ENCODE measurements at places on chromosomes 1 and 21.

GRCh38 chr1:65011983-65012382 lies 45.6 kb upstream of the JAK1 start:
- DNase-seq, result no peak

- DNase-seq, result no peak
Measured at GRCh38 chr1:65177457-65177856, 29.5 kb downstream of the AK4 start.

DNA sequence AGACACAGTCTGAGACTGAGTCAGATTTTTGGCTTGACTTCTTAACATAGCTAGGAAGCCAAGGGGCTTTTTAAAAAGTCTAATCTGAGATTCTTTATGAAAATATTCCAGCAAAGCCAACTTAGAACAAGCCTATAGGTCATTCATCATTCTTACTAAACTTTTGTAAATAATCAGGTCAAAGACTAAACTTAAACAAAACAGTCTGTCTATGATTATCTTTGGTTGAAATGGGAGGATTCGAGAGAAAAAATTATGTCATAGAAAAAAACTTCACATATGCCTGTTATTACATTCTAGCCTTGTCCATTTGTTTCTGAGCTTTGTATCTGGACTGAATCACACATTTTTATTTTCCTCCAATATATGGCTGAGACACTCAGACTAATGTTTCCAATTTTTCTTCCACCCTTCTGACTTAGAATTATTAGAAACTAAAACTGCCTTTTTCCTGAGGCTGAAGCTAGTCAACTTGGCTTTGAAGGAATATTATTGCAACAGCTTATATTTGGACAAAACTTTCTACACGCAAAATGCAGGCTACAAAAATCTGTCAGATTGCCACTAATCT lies 83.3 kb downstream of the ETS2 start:
- DNase-seq, result no peak

- no peak for DNase-seq
Measured at GRCh38 chr1:71956613-71957285, 325.6 kb downstream of the NEGR1 start.

GRCh38 chr1:8854240-8854639 lies 24.2 kb downstream of the ENO1 start:
- no peak for DNase-seq

GRCh38 chr1:109433322-109433721 lies 7.1 kb upstream of the PSMA5 start:
- no peak for DNase-seq

- DNase-seq, result no peak
Measured at GRCh38 chr1:234675572-234675971, 65.6 kb upstream of the IRF2BP2 start.

DNA sequence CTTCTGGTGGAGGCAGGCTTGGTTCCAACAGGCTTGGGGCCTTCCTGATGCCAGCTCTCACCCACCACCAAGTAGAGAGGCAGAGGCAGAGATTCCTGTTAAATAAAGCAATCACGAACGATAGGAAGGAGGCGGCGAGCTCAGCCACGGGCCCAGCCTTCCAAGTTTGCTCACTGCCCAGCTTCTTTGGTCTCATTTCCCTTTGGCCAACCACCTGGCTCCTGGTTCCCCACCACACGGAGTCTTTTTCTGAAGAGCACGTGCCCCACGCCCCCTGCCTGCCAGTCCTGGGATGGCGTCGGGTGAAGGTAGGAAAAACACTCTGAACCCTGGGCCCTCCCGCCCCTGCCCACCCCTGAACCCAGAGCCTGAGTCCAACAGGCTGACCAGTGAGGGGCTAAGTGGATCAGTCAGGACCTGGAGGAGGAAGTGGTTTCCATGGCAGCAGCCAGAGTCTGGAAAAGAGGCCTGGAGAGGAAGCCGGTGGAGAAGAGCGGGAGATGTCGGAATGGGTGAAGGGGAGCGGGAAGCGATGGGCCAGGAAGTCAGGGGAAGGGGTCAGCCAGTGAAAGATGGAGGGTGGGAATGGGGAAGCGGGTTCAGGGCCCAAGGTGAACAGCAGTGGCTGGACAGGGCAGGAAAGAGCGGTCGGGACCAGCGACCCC lies 158.2 kb upstream of the KLHDC7A start:
- DNase-seq, result no peak

DNA sequence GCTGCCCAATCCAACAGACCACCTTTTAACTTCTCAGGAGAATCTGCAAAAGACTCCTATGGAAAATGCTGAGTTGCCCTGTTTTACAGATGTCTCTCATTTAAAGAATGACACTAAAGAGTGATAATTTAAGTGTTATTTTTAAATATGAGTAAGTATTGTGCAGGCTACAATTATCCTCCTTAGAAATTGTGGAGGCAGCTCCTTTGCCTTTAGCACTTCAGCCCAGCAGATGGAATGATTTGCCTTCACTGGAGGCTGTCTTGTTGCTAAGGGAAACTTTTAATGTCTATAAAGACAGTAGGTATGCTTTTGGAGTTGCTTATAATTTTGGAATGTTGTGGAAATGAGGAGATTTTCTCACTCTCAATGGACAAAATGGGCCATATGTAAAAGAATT lies 1345.5 kb downstream of the NCAM2 start:
- no peak for DNase-seq

- DNase-seq, result no peak
Measured at GRCh38 chr1:159229260-159229885, 24.7 kb downstream of the ACKR1 start.

Data from right renal cortex interstitium (tissue), 3 donors.